ENCODE measurements at places on chromosomes 12 and 14.

- no peak for DNase-seq
These were observed 222.6 kb downstream of the ADGRD1 start for GRCh38 chr12:131176266-131176665.

DNA sequence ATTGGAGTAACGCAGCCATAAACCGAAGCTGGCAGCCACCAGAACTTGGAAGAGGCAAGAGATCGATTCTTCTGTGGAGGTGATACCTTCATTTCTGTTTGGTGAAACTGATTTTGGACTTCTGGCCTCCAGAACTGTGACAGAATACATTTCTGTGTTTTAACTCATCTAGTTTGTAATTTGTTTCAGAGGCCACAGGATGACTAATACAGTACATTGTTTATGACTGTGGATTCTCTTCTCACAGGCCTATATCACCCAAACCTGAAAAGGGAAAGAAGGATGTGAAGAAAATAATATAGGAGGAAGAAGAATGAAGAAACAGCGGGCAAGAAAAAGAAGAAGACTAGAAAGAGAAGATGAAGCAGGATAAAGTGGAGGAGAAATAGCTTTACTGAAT is 263.8 kb upstream of the DIO2 start:
- no peak for DNase-seq

DNA sequence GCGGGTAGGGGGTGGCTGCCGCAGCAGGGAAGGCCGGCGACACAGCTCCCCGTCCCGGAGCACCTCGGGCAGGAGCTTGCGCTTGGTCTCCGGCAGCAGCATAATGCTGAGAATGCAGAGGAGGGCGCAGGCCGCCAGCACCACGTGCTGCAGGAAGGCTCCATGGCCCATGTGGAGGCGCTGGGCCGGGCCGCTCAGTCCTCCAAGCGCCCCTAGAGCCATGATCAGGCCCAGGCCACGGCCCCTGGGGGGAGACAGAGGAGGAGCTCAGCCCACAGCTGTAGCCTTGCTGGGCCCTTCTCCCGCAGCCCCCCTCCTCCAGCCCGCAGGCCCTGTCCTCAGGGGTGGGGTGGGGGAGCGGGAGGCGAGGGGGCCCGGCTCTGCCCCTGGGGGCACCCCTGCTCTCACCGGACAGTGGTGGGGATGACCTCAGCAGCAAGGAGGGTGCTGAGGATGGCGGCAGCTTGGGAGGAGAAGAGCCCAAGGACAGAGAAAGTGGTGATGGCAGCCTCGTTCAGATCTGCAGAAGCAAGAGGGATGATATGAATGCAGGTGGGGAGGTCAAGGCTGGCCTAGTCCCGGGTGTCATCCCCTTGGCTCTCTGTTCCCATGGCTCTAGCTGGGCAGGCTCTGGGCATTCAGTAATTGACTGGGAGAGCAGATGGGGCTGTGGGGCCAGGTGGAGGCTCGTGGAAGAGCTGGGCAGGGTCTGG is 5.8 kb downstream of the SLC22A17 start:
- no peak for DNase-seq

DNA sequence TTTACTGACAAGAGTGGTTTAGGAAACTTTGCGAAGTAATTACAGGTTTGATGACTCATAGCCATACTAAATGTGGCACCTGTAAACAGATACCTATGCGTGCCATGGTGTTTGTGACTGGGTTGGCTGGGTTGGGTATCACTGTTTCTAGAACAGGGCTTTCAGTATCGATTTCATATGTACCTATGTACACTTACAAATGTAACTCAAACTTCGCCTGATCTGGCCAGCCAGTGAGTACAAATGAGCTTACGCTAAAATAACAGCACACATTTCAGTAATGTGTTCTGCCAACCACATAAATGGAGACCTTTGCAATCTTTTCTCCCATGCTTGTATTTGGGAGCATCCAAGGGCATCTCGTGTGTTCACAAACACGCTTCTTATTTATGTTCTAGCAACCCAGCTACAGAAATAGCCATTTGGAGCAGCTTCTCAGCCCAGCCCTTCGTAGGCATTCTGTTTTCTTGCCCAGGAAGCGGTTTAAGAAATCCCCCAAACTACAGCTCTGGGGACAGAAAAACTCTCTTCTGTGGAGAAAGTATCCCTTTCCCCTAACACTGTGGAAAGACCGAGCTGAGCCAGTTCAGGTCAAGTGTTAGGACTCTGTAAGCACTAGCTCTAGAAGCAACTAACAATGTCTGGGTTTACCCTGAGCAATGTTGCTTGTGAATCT is 42.3 kb upstream of the MDM1 start:
- DNase-seq, result peak; percentile 87

- DNase-seq, result no peak
These were observed 60.3 kb downstream of the ATP2B1 start for GRCh38 chr12:89648211-89648930.

- DNase-seq, result no peak
These were observed 494 bp downstream of the TMTC3 start for GRCh38 chr12:88142610-88142991.

DNA sequence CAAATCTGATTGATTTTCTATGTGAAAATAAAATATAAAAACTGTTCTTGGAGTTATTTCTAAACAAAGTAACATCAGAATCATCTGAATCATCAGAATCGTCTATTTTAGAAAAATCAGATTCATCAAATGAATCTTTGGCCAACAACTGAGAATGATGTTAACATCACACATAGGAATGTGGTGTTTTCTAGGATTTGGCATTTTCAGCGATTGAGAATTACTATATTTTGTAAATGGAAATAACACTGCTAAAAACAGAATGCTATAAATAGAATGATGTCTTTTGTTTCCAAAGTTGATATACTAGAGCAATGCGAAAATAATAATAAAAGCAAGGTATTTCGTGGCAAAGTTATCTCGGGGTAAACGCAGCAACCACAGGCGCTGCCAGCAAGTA is 73.9 kb upstream of the EVL start:
- DNase-seq, result no peak

- no peak for DNase-seq
These were observed 427.1 kb downstream of the RPS29 start for GRCh38 chr14:49159081-49159480.

GRCh38 chr12:49568442-49569162 is 660 bp upstream of the MCRS1 start:
- no peak for DNase-seq

DNA sequence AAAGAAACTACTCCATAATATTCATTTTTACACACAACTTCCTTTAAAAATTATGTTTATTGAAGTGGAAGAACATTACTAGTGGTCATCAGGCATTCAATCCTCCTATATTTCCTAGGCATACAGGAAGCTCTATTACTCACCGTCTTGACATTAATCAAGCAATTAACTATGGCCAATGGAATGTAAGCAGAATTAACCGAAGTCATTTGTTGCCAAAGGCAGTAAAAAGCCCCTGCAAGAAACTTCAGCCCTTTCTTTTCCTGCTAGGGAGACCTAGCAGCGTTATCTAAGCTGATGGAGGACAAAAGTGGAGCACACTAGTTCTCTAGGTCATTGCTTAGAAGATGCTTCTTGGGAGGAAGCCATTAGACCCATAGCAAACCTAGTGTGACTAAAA is 399.6 kb downstream of the KCNH5 start:
- DNase-seq, result no peak

- no peak for DNase-seq
These were observed 273.4 kb downstream of the FOXN3 start for GRCh38 chr14:89143595-89143994.

DNA sequence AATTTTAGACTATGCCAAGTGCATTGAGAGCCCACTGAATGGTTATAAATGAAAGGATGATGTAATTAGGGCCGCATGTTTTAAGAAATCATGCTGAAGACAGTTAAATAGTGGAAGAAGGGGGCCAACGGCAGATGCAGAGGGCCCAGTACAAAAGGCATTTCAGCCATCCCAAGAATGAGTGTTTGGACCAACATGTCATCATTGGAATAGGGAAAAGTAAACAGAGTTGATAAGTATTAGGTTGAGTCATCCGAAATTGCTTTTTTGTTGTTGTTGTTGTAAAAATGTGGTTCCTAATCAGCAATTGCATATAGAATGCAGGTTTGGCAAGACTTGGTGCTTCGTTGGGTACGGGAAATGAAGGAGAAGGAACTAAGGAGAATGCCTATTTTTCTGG is 29.5 kb downstream of the BMP4 start:
- DNase-seq, result no peak

DNA sequence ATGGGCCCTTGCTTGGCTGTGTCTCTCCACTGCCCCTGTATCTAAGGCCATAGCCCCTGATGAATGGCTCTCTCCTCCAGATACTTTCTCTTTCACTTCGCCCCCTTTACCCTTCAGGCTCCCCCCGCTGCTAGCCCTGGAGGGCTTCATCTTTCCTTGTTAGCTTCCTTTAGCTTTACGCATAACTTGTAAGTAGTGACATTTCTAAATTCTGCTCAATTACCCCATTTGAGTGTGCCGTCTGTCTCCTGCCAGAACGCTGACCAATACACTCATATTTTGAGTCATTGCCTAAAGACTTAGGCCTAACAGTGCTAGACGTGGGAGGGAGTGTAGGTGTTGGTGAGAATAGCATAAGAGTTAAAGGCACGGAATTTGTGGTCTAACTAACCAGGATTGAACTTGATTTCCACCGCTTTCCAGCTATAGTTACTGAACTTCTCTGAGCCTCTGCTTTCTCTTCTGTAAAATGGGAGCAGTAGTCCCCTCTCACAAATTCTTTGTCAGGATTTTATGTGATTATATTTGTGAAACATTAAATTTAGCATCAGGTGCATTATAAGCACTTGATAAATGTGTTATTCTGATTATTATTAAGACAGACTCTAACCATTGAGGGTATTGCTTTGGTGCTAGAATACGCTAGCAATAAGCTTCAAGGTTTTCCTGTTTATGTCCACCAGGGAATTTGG is 129.3 kb downstream of the ZFP36L1 start:
- peak; percentile 41 for DNase-seq

DNA sequence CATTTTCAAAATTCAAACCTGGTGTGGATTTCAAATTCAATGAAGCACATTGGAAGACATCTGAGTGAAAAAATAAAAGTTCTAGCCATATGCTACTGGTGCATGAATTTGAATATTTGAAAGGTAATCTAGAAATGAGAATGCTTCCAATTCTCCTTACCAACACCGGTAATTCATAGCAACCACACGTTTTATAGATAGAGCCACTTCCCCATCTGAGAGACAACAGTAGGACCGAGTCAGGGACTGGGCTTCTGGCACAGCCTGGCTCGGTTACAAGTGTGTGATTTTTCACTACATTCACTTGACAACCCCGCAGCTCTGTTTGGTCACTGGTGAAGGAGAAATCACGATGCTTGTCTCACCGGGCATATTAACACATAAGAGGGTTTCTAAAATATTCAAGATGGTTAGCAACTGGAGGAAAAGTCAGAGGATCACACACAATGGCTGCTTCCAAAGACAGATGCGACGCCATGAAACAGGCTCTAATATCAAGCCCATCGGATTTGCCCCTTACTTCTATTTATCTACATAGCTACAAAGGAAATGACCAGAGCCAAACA is 86.5 kb upstream of the FOXN3 start:
- no peak for DNase-seq

GRCh38 chr12:28807535-28807934 is 341.5 kb upstream of the FAR2 start:
- DNase-seq, result no peak

- no peak for DNase-seq
These were observed 1.5 kb upstream of the EFS start for GRCh38 chr14:23366426-23366921.

- no peak for DNase-seq
These were observed 381.4 kb downstream of the ETNK1 start for GRCh38 chr12:23006413-23006812.

DNA sequence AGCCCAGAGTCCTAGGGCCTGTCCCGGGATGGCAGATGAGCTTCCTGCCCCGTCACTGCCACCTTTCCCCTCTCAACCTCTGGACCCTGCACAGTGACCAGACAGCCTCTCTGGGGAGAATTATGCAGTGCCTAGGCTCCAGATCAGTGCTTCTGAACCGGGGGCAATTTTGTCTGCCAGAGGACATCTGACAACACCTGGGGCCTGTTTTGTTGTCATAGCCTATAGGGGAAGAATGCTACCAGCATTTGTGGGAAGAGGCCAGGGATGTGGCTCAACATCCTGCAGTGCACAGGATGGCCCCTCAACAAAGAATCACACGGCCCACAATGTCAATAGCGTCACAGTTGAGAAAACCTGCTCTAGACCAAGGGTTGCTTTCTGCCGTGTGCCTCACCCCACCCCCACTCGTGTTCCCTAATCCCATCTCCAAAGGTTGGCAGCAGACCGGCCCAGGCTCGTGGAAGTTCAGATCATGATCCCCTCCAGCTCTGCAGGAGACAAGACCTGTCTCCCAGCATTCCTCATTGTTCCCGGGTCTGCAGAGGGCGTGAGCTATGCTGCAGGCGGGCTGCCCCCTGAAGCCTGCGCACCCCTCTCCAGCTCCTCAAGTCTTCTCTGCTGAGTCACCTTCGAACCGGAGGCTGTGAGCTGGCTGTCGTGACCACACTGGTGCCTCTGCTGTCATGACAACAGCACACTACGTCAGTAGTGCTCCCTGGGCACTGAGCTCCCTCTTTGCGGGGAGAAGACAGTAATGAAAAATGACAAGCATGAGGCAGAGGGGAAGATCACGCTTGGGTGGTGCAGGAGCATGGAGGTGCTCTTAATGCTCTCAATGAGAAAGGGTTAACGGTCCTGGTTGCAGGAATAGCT is 2.0 kb upstream of the GAPDH start:
- peak; percentile 89 for DNase-seq

DNA sequence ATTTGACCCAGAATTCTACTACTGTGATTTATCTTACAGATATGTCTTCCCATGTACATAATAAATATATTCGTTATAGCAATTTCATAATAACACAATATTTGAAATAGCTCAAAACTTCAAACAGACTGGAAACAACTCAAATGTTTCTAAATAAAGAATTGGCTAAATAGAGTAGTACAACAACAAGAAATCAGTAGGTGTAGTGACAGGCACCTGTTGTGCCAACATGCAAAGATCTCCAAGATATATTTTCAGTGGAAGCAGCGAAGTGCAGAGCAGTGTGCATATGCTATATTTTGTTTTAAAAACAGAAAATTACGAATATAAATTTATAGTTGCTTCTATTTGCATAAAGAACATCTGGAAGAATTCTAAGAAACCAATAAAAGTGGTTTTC is 60.9 kb downstream of the GRIP1 start:
- DNase-seq, result no peak

GRCh38 chr12:120156315-120157259 is 37.9 kb downstream of the GCN1 start:
- DNase-seq, result peak; percentile 16

GRCh38 chr12:96177013-96177412 is 17.2 kb upstream of the ELK3 start:
- peak; percentile 76 for DNase-seq

GRCh38 chr12:94286583-94287244 is 138.3 kb downstream of the PLXNC1 start:
- no peak for DNase-seq

DNA sequence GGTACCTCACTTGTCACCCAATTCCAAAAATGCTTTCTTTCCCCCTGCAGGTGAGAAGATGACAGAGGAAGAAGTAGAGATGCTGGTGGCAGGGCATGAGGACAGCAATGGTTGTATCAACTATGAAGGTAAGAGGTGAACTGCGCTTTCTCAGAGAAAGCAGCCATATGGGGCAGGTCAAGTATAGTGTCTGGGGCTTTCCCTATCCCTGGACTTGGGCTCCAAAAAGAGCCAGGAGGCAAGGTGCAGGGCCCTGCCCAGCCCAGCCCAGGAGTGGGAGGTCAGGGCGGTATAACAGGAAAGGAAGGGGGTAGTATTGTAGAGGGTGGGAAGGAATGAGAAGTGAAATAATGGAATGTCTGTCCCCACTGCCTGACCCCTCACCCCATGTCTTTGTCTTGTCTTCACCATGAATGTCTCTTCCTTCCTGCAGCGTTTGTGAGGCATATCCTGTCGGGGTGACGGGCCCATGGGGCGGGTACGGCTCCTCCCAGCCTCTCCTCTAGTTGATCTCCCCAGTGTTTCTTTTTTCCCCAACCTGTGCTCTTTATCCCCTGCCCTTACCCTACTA is 2.1 kb downstream of the MYL6 start:
- DNase-seq, result peak; percentile 68
